ENCODE measurements at places on chromosomes 4 and X.

DNA sequence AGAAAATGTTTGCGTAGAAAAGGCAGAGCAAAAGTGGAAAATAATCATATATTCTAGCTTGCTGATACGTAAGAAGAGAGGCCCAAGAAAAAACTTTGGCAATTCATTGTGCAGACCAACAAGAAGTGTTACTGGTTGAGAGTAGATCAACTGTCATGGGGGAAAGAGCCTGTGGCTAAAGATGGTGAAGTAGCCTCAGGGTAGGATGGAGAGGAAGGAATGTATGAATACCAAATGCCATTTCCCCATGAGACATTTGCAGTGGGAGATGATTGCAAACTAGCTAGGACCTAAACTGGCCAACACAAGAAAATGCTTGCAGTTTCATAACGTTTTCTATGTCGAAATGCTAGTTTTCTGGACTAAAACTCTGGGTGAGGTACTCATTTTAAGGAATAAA, 47.7 kb upstream of the ADGRL3 start:
- no peak for DNase-seq

DNA sequence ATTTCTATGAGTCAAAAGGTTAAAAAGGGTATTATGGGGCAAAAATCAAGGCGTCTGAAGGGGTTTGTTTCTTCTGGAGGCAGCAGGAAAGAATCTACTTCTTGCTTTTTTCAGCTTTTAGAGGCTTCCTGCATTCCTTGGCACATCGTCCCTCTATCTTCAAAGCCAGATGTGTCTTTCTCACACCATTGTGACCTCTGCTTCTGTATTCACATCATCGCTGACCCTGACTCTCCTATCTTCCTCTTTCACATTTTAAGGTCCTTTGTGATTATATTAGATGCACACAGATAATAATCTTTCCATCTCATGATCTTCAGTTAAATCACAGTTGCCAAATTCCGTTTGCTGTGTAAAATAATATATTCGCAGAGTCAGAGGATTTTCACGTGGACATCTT, 112.7 kb downstream of the PPP4R3C start:
- DNase-seq = no peak

DNA sequence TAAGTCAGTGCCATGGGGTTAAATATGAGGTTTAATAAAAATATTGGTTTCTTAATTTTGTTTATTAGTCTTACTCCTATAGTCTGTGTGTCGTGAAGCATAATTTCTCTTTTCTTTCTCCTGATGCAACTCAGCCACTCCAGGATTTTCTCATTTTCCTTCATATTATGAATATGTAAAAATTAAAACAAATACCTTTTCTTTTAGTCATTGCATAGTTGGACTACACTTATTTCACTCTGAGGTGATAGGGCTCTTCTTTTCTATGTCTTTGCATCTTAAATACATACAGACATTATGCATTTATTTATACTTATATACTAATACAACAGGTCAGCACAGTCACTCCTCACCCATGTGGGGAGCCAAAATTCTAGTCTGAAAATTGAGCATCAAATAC, 19.1 kb downstream of the GALNT7 start:
- DNase-seq = no peak

DNA sequence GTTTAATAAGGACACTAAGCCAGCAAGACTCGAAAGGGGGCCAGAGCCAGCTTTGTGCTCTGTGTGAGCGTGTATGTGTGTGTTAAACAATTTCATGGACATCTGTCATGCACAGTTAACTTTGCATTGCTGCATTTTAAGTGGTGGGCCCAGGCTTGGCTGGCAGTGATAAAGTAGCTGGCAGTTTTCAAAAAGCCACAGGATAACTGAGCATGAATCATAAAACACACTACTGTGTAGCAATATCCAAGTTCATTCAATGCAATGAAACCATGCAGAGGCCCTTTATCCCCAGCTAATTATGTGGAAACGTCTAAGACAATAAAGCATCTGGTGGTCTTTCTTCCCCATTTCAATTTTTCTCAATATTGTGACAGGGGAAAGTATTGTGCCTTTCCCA, 132.9 kb downstream of the NKX6-1 start:
- DNase-seq = no peak

GRCh38 chr4:77163641-77164040, 6.6 kb downstream of the CCNG2 start:
- DNase-seq = no peak

DNA sequence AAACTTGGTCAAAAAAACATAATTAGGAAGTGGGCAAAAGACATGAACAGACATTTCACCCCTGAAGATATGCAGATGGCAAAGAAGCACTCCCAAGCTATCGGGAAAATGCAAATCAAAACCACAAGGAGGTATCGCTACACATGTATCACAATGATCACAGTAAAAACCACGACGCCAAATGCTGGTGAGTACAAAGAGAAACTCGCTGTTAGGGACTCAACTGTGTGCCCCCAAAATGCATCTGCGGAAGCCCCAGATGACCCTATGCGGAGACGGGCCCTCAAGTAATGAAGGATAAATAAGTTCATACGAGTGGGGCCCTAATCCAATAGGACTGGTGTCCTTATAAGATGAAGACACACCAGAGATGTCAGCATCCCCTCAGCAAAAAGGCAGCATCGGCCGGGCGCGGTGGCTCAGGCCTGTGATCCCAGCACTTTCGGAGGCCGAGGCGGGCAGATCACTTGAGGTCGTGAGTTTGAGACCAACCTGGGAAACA, 10.2 kb downstream of the GAK start:
- DNase-seq = no peak

- DNase-seq = no peak
These were observed 16.4 kb downstream of the INTS6L start for GRCh38 chrX:135536877-135537276.

DNA sequence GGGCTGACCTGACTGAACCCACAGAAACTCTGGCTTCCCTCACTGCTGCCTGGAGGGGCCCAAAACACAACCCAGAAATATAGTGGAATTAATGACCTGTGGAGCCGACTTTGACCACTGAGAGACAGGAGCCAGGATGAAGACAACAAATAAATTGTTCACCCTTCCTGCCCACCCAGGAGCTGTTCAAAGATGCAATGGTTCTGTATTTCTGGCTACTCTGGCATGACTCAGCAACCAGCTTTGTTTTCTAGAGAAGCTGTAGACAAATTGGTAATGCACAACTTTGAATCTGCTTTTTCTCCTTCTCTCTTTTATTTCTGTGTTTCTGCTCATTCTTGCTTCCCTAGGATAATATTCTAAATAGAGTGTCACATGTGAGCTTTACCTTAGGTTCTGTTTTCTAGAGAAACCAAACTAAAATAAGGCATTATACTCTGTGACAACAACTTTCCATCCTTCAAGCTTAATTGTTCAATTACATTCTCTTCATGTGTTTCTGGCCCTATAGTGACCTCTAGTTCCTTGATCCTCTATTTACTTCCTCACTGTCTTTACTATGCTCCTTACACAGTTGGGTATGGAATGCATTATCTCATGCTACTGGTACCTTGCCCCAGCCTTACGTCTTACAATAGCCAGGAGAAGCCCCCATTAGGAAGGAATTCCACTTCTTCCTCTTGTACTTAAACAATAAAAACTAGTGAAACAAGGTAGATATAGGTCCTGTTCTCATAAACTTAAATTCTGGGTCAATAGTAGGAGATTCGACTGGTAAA, 6.5 kb upstream of the PRKG2 start:
- DNase-seq = no peak

GRCh38 chr4:114038762-114039387, 59.4 kb upstream of the ARSJ start:
- no peak for DNase-seq

- DNase-seq = no peak
These were observed 3.5 kb upstream of the SLIT2 start for GRCh38 chr4:20248155-20248558.

DNA sequence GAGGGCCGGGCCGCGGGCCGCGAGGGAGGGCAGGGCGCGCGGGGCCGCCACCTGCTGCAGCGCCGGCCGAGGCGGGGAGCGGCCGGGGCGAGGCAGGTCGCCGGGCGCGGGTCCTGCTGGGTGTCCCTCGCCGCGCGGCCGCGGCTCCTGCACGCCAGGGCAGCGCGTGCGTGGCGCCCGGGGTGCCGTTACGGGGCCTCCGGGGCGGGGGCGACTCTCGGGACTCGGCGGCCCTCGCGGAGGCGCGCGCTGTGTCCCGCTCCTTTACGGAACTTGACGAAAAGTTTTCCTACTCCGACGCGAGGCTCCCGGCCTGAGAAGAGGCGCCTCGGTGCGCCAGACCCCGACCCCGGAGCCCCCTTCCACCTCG, 329 bp downstream of the TBC1D14 start:
- DNase-seq = no peak

GRCh38 chrX:153416781-153417450, 5.6 kb downstream of the ZFP92 start:
- DNase-seq = no peak

DNA sequence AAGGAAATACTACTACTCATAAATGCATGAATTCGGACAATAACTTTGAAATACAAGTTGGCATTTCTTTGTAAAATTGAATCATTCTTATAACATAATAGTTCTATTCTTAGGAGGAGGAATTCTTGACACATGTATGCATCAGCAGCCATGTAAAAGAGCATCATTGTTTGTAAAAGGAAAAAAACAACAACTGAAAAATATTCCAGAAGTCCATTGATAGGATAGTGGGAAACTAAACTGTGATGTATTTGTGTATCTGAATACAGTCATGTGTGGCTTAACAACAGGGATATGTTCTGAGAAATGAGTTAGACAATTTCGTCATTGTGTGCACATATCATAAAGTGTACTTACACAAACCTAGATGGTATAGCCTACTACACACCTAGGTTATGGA, 102.0 kb upstream of the SH3RF1 start:
- DNase-seq = no peak

DNA sequence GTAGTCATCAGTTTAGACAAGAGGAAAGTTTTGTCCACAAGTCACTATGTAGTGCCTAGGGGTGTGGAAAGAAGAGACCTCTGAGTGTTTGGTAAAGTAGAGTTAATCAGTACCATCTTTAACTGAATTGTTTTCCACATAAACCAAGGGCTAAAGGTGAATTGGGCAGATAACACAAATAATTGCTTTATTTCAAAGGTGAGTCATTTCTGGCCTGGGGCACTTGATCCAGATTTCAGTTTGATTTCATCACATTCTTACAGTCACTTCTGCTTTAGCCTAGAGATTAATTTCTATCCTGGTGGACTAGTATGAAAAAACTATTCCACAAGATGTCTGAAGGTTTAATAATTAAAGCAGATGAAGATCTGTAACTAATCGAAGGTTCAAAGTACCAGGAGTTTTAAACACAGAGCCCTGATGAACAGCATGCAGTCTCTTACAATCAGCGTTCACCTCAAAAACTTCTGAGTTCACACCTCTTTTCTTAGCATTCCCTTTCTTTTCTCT, 74.5 kb upstream of the BOD1L1 start:
- no peak for DNase-seq

- no peak for DNase-seq
These were observed 39.3 kb downstream of the SYNPO2 start for GRCh38 chr4:118927974-118928373.

GRCh38 chr4:80113615-80114014, 40.6 kb upstream of the ANTXR2 start:
- DNase-seq = no peak

- no peak for DNase-seq
These were observed 140.2 kb downstream of the STIM2 start for GRCh38 chr4:27000820-27001219.

DNA sequence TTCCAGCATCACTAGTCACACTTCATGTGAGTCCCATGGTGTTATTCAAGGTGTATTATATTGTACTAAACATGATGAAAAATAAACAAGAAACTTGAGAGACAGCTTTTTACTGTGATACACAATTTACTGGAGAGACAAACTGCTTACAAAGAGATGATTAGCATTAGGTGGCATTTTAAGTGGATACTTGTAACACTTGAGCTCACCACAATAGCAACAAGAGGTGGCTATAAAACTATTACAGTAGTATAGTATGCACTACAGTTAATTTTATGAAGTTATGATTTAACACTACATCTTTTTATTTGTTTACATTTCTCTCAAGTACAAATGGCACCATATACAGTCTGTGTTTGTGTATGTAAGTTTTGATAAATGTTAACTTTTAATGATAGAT, 246.6 kb downstream of the PARM1 start:
- DNase-seq = no peak

GRCh38 chr4:151038452-151039157, 23.5 kb upstream of the LRBA start:
- DNase-seq = no peak

GRCh38 chr4:166078383-166078782, 205.3 kb downstream of the TLL1 start:
- no peak for DNase-seq

DNA sequence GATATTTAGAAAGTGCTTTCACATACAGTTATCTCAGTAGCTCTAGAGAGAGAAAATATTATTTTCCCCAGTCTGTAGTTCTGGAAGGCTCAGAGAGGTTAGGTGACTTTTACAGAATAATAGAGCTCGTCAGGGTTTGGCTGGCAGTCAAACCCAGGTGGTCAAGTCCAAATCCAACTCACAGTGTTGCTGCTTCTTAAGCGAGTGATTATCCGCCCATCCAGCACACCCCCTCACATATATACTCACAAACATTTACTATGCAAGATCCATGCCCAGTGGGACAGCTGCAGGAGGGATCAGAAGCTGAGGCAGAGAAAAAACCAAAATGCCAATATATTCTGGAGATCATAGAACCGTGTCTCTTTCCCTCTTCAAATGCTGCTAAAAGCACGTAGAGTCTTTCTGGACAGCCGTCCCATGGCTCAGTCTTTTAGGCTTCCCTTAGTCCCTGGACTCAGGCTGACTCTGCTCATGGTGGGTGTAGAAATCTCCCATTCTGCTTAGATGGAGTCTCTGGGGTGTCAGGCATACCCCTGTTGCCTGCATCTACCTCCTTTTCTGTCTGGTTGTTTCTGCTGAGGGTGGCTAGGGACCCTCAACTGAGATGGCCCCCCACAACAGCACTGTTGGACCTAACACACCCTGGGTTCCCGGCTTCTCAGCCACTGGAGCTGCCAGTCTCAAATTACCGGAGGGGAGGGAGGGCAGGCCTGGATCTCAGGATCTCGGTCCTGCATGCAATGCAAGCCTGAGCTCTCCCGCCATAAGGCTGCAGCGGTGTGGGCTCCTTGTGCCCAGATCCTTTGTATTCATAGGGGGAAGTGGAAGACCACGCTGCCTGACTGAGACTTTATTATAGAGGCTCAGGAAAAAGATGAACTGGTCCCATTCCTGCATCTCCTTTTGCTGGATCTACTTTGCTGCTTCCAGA, at the start of gene CHRNA9:
CHRNA9 (plus strand) TSS at position 743 of the 934 bp plus-strand sequence; CDS start at position 878, 135 bp downstream.
- no peak for DNase-seq

DNA sequence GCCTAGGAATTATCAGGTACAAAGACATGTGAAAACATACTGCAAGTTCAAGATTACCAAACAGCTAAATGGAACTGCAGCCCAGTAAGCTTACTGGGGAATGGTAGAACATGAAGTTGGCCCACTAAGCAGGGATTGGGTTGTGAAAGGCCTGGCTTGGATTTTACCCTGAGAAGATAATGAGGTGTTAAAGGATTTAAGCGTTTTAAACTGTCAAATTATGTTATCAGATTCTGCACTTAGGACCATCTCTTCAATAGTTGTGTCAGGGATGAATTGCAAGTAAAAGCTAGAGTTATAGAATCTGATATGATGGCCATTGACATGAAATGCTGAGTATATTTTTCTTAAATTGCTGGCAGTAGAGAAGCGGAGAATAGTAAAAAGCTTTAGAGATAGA, 225.7 kb downstream of the GRID2 start:
- no peak for DNase-seq

- DNase-seq = no peak
These were observed 1.4 kb downstream of the COQ2 start for GRCh38 chr4:83283181-83283580.

All from activated CD4-positive, CD25-positive, alpha-beta regulatory T cell (primary cell).